ENCODE measurements at places on chromosomes 7 and 10.

DNA sequence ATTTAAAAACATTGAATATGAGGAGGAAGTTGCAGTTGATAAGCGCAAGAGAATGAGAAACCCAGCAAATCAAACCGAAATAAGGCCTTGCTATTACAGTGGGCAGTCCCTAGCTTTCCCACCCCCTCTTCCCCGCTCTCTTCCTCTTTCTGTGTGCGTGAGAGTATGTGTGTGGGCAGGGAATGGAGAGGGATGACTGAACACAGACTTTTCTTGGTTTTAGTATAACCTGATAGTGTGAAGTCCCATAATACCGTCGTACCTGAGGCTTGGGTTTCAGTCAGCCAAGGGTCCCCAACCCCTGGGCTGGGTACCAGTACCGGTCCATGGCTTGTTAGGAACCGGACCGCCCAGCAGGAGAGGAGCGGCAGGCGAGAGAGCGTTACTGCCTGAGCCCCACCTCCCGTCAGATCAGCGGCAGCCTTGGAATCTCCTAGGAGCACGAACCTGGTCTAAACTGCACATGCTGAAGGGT, 255.3 kb downstream of the CELF2 start:
- no peak for DNase-seq

- DNase-seq = no peak
Observed at GRCh38 chr10:126945351-126946030, 40.3 kb downstream of the DOCK1 start.

- no peak for DNase-seq
Observed at GRCh38 chr7:133003052-133003910, 78.6 kb downstream of the CHCHD3 start.

DNA sequence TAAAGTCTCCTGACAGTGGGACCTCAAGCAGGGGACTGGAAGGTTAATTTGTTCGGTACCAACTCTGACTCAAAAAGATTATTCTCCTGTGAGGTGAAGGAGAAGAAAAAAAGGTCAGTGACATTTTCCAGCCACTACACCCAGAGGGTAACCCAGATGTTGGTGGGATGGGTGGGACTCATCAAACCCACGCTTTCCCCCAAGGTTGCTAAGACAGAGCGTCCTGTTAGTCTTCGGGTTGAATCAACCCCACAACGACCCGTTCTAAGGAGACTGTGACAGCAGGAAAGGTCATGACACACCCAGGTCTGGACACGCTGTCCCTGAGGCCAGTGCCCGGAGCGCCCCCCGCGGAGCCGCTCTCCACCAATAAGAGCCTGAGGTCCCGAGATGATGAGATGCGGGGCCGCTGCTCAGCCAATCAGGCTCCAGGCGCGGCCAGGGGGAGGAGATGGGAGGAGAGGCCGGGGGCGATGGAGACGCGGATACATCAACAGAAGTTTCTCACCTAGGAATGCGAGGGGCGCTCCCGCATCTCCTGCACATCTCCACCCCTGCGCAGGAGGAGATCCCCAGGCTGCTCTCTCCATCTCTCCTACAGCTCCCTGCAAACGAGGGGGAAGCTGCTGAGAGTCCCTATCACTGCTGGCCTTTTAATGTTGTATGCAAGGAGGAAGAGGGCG, at the start of gene WNT16:
WNT16 (plus strand) TSS at position 493 of the 683 bp plus-strand sequence. CDS start 293 bp downstream, outside the sequence.
- DNase-seq = no peak

DNA sequence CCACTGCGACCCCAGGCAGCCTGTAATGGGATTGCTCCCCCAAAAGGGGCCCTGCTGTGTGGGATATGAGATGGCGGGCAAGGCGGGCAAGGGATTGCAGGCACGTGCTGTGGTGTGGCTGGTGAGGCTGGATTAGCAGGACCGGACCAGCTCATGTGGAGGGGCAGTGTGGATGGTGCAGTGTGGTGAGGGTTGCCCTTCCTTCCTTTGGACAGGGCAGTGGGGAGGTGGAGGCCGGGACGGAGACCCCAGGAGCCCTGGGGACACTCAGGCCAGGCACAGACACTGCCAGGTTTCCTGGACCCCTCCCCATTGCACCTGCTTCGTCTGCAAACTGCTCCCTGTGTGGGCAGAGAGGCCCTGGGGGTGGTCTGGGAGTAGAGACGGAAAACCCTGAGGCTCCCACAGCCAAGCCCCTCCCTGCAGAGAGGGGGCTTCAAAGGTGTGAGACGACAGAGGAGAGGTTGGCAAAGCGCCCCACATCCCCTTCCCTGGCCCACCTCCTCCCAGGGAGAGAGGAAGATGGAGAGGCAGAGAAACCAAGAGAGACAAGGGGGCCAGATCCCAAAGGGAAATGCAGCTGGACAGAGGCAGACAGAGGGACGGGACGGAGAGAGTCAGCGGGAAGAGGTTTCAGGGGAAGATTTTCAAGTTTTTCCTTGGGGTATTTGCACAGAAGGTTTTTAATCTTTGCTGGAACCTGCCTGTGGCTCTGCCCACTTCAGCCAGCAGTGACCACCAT, 89.2 kb downstream of the MICALL2 start:
- no peak for DNase-seq

- no peak for DNase-seq
Observed at GRCh38 chr7:40978047-40978446, 724.8 kb downstream of the INHBA start.

GRCh38 chr7:30863706-30864035, 48.0 kb upstream of the AQP1 start:
- no peak for DNase-seq

GRCh38 chr7:30493228-30493627, 11.4 kb downstream of the GGCT start:
- DNase-seq = no peak

DNA sequence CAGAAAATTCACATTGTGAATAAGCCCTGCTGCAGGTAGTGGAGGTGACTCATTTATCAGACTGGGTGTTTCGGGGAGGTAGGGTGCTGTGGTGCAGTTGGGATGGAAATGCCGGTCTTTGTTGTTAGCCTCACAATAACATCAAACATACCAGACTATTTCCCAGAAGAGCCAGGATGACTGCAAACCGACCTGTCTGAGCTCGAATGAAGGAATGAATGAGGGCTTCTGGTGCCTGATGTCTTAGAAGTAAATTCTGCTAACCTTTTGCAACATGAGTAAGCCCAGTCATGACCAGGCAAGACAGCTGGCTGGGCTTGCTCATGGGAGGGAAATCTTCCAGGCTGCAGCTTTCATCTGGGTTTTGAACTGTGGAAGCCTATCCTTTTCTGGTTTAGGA, 2.4 kb upstream of the VDAC2 start:
- no peak for DNase-seq

DNA sequence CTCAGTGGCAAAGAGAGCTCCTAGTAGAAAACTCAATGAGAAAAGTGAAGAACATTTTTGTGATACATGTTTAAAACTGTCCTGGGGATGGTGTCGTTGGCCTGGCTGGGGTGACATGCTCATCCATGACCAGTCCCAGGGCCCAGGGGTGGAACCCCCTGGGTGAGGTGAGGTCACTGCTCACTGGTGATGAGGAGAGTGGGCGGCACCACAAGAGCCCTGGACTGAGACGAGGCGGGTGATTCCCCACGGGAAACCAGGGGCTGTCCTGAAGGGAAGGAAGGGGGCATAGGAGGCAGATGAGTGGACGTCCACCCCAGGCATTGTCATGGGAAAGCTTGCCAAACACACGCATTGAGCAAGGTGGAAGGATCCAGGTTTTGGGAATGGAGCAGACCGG, 54.6 kb downstream of the HTR5A start:
- DNase-seq = no peak

- DNase-seq = no peak
Observed at GRCh38 chr7:86972072-86972471, 87.4 kb downstream of the ELAPOR2 start.

DNA sequence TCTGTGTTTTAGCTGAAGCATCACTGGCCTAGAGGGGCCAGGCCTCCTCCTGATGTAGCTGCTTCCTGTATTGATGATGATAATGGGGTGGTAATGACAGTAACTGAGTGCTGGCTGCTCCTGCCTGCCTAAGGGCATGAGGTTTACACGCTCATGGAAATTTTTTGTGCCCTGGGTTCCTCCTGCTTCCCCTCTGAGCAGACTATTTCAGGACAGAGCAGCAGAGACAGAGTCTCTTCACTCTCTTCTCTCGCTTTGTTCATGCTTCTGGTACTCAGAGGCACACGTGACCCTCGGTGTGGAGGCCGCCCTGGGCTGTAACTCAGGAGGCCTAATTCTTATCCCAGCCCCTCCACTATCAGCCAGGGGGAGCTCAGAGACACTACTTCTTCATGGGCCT, 27.9 kb downstream of the LRRC20 start:
- no peak for DNase-seq

- DNase-seq = no peak
Observed at GRCh38 chr10:102342958-102343357, 52.5 kb upstream of the NFKB2 start.

DNA sequence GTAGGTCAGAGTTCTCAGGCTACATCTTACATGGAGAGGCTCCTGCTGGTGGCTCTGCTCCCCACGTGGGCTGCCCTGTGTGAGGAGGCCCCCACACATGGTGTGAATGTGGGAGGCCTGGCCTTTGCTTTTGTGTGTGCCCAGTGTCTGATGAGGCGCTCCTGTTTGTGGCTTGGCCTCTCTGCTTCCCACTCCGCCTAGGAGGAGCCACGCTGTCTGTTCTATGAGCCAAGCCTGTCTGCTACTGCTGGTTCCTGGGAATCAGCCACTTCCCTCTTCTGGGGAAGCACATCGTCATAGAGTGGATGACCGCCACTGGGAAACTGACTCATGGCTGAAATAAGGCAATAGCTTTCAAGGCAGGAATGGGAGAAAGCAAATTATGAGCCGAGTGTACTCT, 87.1 kb downstream of the CYP26A1 start:
- DNase-seq = no peak

- DNase-seq = no peak
Observed at GRCh38 chr7:79165225-79165624, 288.2 kb downstream of the MAGI2 start.
